Ascending aorta (tissue), 2 donors: ENCODE measurements at places on chromosomes 16 and 17.

DNA sequence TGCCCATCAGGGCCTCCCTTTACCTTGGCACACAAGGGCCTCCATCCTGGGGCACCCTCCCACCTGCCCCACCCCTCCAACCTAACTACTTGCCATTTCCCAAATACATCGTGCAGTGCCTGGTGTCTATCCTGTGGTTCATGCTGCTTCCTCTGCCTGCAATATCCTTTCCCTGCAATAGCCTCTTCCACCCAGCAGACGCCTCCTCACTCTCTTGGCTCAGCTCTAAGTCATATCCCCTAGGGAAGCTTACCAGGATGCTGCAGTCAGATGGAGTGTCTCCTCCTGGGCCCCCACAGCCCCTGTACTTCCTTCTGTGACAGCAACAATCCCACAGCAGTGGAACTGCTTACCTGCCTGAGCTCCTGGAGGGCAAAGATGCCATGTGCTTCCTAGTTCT, 36.7 kb downstream of the CCDC182 start:
- DNase-seq: peak; percentile 40

GRCh38 chr16:11094075-11094856, 149.9 kb downstream of the CLEC16A start:
- DNase-seq: no peak

DNA sequence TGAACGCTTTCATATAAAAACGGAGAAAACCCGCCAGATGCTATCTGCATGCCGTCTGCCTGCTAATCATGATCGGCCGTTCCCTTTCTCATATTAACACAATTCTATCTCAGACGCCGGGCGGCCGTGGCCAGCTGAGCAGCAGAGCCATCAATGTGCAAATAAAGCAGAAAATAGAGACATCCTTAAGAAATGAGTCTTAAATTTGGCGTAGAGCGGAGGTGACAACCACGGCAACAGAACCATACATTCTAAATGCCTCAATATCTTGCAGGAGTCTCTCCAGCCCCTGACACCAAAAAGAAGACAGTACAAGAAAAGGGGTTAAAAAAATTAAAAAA, 2.7 kb upstream of the IRX5 start:
- no peak for DNase-seq

- DNase-seq: no peak
Observed at GRCh38 chr16:77971306-77972061, 50.9 kb upstream of the CLEC3A start.

DNA sequence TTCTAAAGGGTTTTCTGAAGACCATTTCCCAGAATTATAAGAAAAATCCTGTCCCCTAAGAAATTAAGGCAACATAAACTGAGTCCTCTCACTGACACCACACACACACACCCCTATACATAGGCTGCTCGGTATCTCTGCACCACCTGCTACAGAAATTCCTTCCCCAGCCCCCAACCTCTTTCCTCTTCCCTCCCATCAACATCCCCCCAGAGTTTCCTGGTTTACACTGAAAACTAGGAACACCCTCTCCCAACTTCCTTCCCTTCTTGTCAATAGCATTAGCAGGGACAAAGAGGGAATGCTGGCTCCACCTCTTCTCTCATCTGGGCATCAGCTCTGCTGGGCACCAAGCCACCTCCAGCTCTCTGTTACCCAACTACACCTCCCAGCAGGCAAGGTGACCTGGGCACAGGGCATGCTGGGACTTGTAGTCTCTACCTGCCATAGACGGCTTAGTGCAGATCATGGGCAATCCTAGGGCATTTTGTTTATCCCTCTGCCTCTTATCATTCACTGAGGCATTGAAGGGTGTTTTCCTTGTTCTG, 15.7 kb downstream of the CAVIN1 start:
- peak; percentile 73 for DNase-seq

GRCh38 chr17:39455919-39456318, 4.9 kb upstream of the MED1 start:
- peak; percentile 44 for DNase-seq

DNA sequence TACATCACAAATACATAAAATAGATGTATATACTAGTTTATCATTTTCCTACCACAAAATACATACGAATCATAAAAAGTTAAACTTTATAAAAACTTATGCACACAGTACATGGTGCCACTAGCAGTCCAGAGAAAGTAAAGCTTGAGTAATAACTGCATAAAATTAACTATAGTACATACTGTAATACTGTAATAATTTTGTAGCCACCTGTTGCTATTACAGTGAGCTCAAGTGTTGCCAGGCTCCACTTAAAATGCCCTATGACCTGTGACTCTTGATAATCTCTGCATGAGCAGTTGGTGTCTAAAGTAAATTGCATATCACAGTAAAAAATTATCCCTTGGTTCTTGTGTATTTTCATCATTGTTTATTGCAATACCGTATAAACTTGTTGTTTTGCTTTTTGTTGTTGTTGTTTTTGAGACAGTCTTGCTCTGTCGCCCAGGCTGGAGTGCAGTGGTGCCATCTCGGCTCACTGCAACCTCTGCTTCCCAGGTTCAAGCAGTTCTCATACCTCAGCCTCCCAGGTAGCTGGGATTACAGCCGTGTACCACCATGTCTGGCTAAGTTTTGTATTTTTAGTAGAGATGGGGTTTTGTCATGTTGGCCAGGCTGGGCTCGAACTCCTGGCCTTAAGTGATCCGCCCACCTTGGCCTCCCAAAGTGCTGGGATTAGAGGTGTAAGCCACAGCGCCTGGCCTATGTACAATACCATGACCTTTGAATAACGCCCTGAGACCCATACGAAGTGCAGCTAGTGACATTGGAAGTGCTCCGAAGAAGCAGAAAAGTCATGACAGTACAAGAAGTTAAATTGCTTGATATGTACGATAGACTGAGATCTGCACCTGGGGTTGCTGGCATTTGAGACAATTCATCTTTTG, 6.6 kb downstream of the LUC7L3 start:
- no peak for DNase-seq

DNA sequence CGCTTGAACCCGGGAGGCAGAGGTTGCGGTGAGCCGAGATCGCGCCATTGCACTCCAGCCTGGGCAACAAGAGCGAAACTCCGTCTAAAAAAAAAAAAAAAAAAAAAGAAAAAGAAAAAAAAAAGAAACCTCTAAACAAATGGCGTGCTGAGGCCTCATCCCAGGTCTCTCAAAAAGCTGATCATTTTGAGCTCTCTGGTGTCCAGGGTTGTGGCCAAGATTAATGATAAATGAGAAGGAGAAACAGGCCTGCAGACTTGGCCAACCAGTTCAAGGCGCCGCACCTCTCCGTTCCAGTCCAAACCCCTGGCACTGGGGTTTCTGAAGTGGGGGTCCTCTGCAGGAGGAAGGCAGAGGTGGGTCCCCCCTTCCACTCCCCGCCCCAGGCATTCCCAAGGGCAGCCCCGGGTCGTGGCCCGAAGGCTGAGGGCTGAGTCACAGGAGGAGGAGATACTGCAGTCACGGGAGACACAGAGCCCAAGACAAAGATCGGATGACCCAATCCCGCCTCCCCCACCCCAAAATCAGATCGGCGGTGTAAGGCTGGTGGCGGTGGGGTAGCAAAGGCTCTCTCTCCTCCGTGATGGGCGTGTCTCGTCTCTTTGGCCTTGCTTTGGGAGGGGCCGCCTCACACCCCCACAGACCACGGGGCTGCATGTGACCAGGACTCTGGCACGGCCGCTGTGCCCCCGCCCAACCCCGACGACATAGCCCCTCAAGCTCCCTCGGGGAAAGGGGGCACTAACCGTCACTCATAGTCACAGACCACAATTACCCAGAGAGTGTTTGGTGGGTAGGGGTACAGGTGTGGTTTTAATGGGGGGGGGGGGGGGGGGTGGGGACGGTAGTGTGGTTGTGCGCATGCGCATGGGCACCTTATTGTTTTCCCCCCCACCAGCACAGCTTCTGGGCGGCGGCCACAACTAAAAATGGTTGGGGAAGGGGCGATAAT, 1.1 kb downstream of the VAT1 start:
- peak; percentile 85 for DNase-seq

- DNase-seq: no peak
Observed at GRCh38 chr16:7509963-7510601, 177.4 kb downstream of the RBFOX1 start.

DNA sequence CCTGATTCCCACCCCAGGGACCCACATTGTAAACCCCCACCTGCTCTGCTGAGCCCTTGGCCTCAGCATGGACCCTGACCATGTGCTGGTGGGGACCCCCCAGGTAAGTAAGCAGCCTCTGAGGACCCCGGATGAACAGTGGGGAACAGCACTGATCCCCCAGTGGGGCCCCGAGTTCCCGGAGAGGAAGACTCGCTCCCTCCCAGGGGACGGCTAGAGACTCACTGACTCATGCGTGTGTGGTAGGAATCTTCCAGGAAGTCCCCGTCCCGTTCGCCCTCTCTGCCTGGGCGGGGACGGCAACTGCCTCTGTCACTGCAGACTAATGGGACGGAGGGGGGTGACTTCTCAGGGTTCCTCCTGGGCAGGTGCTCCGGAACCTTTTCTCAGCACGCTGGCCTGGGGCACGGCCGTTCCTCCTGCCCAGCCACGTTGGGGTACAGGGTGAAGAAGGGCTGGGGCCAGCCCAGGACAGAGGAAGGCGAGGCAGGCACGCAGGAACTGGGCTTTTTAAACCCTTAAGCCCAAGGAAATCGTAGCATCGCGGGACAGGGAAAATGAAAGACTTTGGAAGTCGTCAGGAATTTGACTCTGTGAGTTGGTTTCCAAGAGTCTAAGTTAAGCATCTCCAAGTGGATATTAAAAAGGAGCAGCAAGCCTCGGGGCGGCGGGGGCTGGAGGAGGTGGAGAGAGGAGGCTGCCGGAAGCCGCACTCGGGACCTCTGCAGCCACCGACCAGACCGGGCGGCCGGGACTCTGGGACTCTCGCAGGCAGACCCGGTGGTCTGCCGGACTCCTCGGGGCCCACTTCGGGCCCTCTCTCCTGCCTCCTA, 178.7 kb downstream of the SEC14L1 start:
- peak; percentile 75 for DNase-seq

DNA sequence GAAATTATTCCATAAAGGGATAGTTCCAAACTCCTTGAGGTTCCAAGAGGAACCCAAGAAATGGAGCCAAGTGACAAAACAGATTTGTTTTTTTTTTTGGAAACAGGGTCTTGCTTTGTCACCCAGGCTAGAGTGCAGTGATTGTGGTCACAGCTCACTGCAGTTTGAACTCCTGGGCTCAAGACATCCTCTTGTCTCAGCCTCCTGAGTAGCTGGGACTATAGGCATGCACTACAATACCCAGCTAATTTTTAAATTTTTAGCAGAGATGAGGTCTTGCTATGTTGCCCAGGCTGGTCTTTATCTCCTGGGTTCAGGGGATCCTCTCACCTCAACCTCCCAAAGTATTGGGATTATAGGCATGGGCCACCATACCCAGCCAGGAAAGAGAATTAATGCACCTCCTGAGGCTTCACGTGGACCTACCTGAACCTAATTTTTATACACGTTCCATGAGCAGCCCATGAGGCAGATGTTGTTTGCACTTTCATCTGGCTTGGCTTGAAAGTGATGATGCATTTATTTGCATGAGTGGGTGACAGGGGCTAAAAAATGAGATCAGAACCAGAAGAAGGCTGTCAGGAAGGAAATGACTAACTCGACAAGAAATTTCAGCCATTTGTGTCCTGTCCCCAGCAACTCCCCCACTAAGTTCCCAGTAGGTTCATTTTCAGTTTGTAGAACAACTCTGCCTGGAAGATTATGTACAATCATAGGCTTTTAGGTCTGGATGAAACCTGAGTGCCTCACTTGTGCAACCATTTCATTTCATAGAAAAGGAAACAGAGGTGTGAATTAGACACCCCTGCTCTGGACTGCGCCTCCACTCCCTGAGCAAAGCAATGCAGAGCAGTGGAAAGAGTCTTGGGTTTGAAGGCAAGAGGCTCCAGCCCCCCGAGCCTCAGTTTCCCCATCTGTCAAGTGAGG, 10.3 kb upstream of the IRF8 start:
- DNase-seq: no peak

GRCh38 chr16:55338646-55339045, 14.6 kb downstream of the IRX6 start:
- DNase-seq: no peak

DNA sequence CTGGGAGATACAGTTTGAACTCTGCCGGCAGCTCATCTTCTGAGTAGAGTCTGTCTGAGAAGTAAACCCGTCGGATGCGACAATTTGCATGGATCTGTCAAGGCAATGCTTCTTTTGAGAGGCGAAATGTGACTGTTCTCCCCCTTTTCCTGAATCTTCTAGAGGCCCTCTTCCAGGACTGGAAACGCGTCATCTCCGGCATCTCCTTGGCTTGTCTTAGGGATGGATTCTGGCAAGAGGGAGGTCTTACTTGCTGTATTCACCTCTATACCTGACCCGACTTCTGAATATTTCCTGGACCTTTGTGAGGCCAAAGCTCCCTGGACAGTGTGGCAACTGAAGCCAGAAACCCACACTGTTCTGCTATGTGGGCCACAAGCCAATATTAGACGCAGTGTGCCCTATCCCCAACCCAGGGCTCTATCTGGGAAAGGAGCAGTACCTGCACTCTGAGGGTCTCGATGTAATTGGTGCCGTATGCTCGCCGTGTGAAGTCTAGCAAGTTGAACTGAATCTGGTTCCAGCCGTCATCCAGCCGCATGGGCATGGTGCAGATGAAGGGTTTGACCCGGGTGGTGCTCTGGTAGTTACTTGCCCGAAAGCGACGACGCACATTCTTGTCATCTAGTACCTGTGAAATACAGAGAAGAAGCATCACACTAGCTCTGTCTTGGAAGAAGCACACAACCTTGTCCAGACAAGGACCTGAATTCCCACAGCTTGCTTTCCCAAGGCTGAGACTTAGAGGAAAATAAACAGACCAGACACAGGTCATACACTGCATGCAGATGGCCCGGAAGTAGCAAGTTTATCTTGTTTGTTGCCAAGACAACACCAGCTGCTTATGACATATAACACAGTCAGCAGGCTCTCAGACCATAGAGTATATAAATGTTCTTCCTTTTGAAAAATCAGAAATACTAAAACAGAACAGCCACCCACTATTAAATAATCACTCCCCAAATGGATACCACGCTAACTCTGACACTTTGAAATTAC, 14.1 kb downstream of the CFAP20 start:
- peak; percentile 33 for DNase-seq

DNA sequence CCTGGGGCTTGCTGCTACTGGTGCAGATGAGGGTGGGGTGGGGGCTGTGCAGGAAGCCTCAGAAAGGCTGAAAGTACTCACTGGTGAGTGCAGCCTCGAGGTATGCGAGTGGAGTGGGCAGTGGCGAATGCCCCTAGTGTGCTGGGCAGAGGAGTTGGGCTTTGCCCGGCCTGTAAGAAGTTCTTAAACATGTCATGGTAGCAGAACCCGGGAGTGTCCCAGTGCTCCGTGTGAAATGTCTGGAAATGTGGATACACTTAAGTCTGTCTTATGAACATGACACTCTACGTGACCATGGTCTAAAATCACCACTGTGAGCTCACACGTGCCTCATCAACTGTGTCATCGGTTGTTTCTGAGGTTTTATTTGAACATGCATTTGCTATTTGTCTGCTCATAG, 1.7 kb downstream of the SMTNL2 start:
- no peak for DNase-seq

GRCh38 chr16:3993052-3993785, 112.7 kb upstream of the CREBBP start:
- DNase-seq: no peak

DNA sequence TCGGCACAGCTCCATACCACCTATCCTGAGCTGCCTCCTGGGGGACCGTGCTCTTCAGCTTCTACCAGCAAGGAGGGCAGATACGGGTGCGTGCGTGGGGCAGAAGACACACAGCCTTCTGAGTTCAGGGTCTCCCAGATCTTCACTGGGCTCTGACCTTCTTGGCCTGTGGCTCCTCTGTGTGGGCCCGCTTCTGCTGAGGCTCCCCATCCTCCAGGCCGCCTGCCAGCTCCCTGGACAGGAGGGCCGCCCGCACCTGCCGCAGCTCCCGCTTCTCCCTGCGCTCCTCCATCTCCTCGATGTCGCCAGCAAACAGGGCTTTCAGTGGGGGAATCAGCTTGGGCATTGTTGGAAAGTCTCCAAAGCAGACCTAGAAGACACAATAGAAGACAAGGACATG, 25.2 kb downstream of the ELAC2 start:
- DNase-seq: no peak
